ENCODE measurements at places on chromosomes 16 and 17. TPM values are rescaled to one million over a fixed set of nuclear protein-coding genes. Genes with fewer than 3 reads are reported as not detected.

- no peak overlapping the region for H3K27ac ChIP-seq
- DNase-seq, result no peak
- H3K27me3 ChIP-seq, result no peaks in the 10 kb centered on the region
- H3K4me1 ChIP-seq, result no peaks in the 10 kb centered on the region
- no peak overlapping the region for H3K4me3 ChIP-seq
- H3K36me3 ChIP-seq, result no peaks in the 10 kb centered on the region
Measured at GRCh38 chr17:3602499-3602898, 6.7 kb downstream of the TRPV1 start.

DNA sequence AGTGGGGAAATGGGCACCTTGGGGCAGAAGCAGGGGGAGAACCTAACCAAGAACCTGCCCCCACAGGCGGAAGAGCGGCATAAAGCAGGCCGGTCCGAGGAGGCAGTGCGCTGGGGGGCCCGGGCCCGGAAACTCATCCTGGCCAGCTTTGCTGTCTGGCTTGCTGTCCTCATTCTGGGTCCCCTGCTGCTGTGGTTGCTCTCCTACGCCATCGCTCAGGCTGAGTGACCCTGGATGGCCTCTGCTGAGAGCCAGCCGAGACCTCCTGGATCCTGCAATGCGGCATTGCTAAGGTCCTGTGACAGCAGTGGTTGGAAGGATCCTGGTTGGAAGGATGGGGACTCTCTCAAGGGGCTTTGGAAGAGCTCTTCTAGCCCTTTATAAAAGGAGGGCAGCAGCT is 4.5 kb upstream of the PHKG2 start:
- no peaks in the 10 kb centered on the region for H3K27me3 ChIP-seq
- H3K4me1 ChIP-seq, result peaks cover 16% of the 10 kb centered on the region
- no peak overlapping the region for H3K4me3 ChIP-seq
- H3K27ac ChIP-seq, result peak overlapping the region; percentile 76

DNA sequence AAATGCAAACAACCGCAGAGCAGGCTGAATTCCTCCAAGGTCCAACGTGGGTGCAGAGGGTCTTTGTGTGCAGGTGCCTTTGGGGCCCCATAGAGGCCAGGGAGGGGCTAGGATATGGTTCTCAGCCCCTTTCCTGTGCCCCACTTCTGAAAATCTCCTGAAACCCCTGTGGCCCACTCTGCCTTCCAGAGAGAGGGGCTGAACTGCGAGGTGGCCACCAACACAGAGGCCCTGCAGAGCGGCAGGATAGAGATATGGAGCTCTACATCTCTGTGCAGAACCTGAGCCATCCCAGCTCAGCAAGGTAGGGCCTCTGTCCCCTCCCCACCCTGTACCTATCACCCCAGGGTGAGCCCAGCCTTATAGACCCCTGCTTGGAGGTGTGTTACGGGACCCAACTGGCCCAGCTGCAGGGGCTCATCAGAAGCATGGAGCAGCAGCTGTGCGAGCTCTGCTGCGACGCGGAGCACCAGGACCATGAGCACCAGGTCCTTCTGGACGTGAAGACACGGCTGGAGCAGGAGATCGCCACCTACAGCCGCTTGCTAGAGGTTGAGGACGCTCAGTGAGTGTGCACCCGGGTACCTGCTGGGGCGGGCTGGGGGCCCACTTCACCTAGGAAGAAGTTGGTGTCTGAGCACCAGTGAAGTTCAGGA is 5.5 kb downstream of the USP6 start:
- no peak for DNase-seq
- no peak overlapping the region for H3K27ac ChIP-seq
- H3K27me3 ChIP-seq, result peaks cover 4% of the 10 kb centered on the region
- H3K4me1 ChIP-seq, result no peaks in the 10 kb centered on the region

- H3K4me1 ChIP-seq, result peaks cover 16% of the 10 kb centered on the region
- H3K27me3 ChIP-seq, result no peaks in the 10 kb centered on the region
- H3K27ac ChIP-seq, result no peak overlapping the region
Measured at GRCh38 chr17:44197107-44197506, 2.6 kb downstream of the ATXN7L3 start.

- no peak for DNase-seq
- no peak overlapping the region for H3K4me3 ChIP-seq
- no peaks in the 10 kb centered on the region for H3K36me3 ChIP-seq
Measured at GRCh38 chr16:54703339-54703738, 227.3 kb upstream of the IRX5 start.

GRCh38 chr16:87464691-87465300 is 28.0 kb downstream of the ZCCHC14 start:
- DNase-seq, result peak; percentile 58
- peaks cover 2% of the 10 kb centered on the region for H3K36me3 ChIP-seq
- no peak overlapping the region for H3K4me3 ChIP-seq
- H3K4me1 ChIP-seq, result peaks cover 26% of the 10 kb centered on the region
- no peaks in the 10 kb centered on the region for H3K27me3 ChIP-seq
- H3K27ac ChIP-seq, result peak overlapping the region; percentile 83

DNA sequence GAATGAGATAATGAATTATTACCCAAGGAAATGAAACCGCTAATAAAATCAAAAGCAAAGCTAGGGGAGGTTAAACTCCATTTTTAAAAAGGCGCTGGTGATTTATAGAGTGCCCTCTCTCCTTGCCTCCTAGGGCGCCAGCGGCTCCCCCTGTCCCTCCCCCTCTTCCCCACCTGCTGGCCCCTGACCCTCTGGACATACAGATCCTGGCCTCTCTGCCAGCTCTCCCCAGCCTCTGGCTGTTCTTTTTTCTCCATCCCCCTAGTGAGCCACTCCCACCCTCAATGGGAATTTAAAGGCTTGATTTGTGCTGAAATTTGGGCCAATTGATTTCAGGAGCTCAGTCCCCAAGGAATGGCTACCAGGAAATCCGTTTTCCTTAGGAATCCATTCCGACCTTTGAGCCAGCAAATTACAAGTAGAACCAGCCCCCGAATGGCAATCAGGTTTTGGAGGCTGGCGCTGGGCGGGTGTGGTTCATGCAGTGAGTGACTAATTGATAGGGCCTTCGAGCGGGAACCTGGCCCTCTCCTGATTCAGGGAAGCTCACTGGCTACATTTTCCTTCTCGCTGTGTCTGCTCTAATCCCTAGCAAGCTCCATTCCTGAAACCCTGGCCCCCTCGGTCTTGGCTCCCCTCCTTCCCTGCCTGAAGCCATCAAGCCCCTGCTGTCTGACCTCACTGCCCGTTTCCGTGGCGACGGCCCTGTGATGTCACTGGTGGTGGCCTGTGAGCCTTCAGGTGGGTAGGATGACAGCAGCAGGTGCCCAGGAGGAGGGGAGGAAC is 141.9 kb upstream of the SDK2 start:
- H3K27ac ChIP-seq, result peak overlapping the region; percentile 47
- no peak overlapping the region for H3K4me3 ChIP-seq
- peaks cover 5% of the 10 kb centered on the region for H3K4me1 ChIP-seq
- no peaks in the 10 kb centered on the region for H3K36me3 ChIP-seq
- peak; percentile 88 for DNase-seq
- no peaks in the 10 kb centered on the region for H3K27me3 ChIP-seq

- peak overlapping the region; percentile 96 for H3K27ac ChIP-seq
- peak; percentile 68 for DNase-seq
- H3K36me3 ChIP-seq, result no peaks in the 10 kb centered on the region
- no peaks in the 10 kb centered on the region for H3K27me3 ChIP-seq
Measured at GRCh38 chr16:592518-593306, 2.8 kb downstream of the RAB40C start.

DNA sequence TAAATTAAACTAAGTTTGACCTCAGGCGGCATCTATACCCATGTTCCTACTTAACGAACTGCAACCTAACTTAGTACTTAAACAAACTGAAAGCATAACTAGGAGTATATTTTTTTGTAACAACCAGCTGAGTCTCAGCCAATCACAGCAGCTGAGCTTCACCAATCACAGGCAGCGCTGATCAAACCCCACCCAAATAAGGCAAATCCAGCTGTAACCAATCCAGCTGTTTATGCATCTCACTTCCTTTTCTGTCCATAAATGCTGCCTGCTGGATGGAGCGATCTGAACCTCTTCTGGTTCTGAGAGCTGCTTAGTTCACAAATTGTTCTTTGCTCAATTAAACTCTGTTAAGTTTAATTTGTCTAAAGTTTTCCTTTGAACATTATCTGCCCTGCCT is 131.3 kb downstream of the PMP22 start:
- no peaks in the 10 kb centered on the region for H3K36me3 ChIP-seq
- no peak overlapping the region for H3K27ac ChIP-seq
- no peak overlapping the region for H3K4me3 ChIP-seq
- no peaks in the 10 kb centered on the region for H3K27me3 ChIP-seq
- no peak for DNase-seq

The CLEC18B gene
- 1.6 TPM for total RNA-seq

The TPSB2 gene
- total RNA-seq, result 39.1 TPM

The GAST gene
- total RNA-seq, result not detected

The EPX gene
- not detected for total RNA-seq

All from colonic mucosa (tissue), 4 donors.